ENCODE measurements at places on chromosomes 1 and 21. TPM values are rescaled to one million over a fixed set of nuclear protein-coding genes. Genes with fewer than 3 reads are reported as not detected.
A peak's percentile ranks its signal among the peaks of the same experiment; 100 is the strongest.

Gene TMPRSS15
- total RNA-seq: not detected

DNA sequence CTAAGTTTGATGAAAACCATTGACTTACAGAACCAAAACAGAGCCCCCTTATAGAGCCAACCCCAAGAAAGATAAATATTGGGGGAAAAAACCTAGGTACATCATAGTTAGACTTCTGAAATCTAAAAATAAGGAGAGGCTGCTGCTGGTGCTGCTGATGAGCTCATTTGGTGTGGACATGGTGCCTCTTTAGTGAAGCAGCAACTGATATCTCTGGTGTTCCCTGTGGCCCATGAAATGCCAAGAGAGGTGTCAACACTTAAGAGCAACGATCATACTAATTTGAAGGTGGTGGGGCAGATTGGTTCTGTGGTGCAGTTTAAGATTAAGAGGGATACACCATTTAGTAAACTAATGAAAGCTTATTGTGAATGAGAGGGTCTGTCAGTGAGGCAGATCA lies 35.9 kb downstream of the ST3GAL3 start:
- H3K36me3 ChIP-seq: peaks cover 11% of the 10 kb centered on the region
- H3K4me3 ChIP-seq: no peak overlapping the region
- H3K27me3 ChIP-seq: no peaks in the 10 kb centered on the region
- no peak overlapping the region for H3K27ac ChIP-seq

GRCh38 chr1:150320667-150320978 lies 710 bp upstream of the PRPF3 start:
- peak overlapping the region; percentile 99 for H3K4me3 ChIP-seq
- no peaks in the 10 kb centered on the region for H3K27me3 ChIP-seq
- no peak for DNase-seq
- peak overlapping the region; percentile 92 for H3K27ac ChIP-seq

GRCh38 chr1:210482945-210483617 lies 154.4 kb downstream of the HHAT start:
- H3K4me3 ChIP-seq: no peak overlapping the region
- no peaks in the 10 kb centered on the region for H3K36me3 ChIP-seq
- H3K27me3 ChIP-seq: peaks cover 2% of the 10 kb centered on the region
- H3K27ac ChIP-seq: no peak overlapping the region

GRCh38 chr1:234597894-234598293 lies 12.1 kb downstream of the IRF2BP2 start:
- H3K4me3 ChIP-seq: no peak overlapping the region
- peaks cover 2% of the 10 kb centered on the region for H3K27me3 ChIP-seq
- peaks cover 41% of the 10 kb centered on the region for H3K4me1 ChIP-seq
- no peak for DNase-seq
- H3K36me3 ChIP-seq: peaks cover 5% of the 10 kb centered on the region
- H3K27ac ChIP-seq: no peak overlapping the region

Gene CD1B
- total RNA-seq: not detected

GRCh38 chr1:212982430-212983152 lies 32.2 kb downstream of the VASH2 start:
- H3K36me3 ChIP-seq: no peaks in the 10 kb centered on the region
- H3K4me1 ChIP-seq: peaks cover 6% of the 10 kb centered on the region
- no peak for DNase-seq
- no peak overlapping the region for H3K4me3 ChIP-seq
- no peak overlapping the region for H3K27ac ChIP-seq

DNA sequence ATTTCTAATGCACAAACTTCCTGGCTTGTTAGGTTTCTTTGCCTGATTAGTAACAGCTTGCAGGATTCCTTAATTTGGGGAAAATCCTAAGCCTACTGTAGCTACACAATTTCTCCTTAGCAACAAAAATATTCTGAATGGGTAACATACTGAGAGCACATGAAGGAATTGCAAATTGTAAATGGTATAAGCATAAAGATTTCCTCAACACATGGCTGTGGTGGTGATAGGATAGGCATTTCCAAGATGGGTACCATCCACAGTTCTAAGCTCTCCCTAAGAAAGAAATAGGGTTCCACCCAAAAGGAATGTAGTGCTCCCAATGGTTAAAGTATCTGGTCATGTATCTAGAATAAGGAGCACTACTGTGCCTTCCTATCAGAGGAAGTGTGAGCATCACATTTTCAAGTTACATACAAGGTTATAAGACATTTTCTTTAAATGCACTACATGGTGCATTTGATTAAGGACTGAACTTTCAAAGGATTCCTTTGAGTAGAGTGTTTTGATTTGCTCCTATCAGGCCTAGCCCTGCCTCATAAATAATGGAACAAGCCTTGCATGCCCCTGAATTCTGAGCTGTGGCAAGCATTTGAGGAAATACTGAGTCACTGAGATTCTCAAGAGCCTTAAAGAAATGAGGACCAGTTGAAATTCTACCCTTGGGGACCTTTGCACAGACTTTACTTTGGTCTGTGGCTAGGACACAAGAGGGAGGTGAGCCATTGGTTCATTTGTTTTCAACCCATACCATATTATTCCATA lies 286.4 kb downstream of the PTBP2 start:
- H3K36me3 ChIP-seq: no peaks in the 10 kb centered on the region
- no peak overlapping the region for H3K27ac ChIP-seq
- H3K27me3 ChIP-seq: peaks cover 1% of the 10 kb centered on the region

Gene TDRD5
- total RNA-seq: not detected

DNA sequence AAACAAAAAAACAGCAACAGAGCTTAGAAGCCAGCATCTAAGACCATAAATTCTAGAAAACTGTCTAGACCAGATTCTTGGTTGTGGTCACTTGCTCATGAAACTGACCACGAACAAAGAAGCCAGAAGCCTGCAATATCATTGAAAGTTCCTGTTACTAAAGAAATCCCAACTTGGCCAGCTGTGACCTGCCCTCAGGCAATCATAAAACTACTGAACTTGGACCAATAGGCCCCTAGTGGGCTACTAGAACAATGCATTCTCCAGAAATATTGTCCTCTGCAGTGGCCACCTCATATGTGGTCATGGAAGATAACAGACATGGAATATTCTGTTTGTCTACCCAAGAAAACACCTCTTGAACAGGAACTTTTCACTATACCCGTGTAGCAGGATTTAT lies 87.7 kb downstream of the SPATA17 start:
- H3K4me1 ChIP-seq: no peaks in the 10 kb centered on the region
- no peak overlapping the region for H3K4me3 ChIP-seq
- DNase-seq: no peak
- H3K36me3 ChIP-seq: no peaks in the 10 kb centered on the region
- H3K27ac ChIP-seq: no peak overlapping the region

Gene PLEKHO1
- total RNA-seq: 34.9 TPM

Gene ZNF593
- 52.4 TPM for total RNA-seq

- peak overlapping the region; percentile 28 for H3K4me3 ChIP-seq
- peak overlapping the region; percentile 74 for H3K27ac ChIP-seq
- peaks cover 69% of the 10 kb centered on the region for H3K4me1 ChIP-seq
- H3K27me3 ChIP-seq: no peaks in the 10 kb centered on the region
- H3K36me3 ChIP-seq: peaks cover 13% of the 10 kb centered on the region
- DNase-seq: peak; percentile 92
Observed at GRCh38 chr21:29217818-29218291, 80.9 kb upstream of the BACH1 start.

DNA sequence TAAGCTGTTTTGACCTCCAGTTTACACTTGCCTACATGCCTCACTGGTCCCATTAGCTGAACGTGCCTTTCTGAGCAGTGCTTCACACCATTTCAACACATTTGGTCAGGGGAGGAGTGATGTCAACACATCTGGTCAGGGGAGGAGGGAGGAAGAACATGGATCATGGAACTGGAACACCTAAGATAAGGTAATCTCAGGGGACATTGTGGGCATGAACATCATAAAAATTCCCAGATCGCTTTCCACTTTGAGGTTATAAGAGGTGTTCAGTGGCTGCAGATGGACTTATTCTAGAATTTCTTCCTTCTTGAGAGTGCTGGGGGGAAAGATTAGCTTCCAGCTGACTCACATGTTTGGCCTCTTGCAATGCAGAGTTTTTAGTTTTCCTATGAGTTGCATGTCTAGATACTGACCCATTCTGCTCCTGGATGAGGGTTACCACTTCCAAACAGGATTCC lies 2.0 kb downstream of the QSOX1 start:
- peak; percentile 77 for DNase-seq
- peaks cover 33% of the 10 kb centered on the region for H3K36me3 ChIP-seq
- H3K27me3 ChIP-seq: no peaks in the 10 kb centered on the region
- peaks cover 79% of the 10 kb centered on the region for H3K4me1 ChIP-seq
- peak overlapping the region; percentile 82 for H3K27ac ChIP-seq
- peak overlapping the region; percentile 96 for H3K4me3 ChIP-seq

Gene ZBTB18
- 21.5 TPM for total RNA-seq

- H3K27me3 ChIP-seq: peaks cover 5% of the 10 kb centered on the region
- peak overlapping the region; percentile 79 for H3K4me3 ChIP-seq
- H3K36me3 ChIP-seq: no peaks in the 10 kb centered on the region
- H3K27ac ChIP-seq: peak overlapping the region; percentile 79
Observed at GRCh38 chr1:245599371-245600174, 444.8 kb downstream of the KIF26B start.

Gene GSTM1
- total RNA-seq: 14.8 TPM

Gene PCSK9
- total RNA-seq: not detected

DNA sequence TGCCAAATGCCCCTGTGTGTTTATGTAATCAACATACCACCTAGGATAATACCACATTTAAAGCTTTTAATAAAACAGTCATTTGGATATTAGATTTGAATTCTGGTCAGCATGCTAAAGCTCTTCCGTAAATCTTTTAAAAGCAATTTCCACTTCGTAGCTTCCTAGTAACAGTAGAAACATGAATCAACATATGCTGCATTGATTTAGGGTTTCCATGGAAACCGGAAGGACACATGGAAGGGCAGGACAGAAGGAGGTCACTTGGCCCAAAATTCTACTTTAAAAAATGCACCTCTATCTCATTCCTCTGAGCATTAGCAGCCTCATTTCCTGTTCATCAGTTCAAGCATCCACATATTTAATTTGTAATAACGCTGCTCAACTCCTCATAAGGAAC lies 8.1 kb downstream of the RGS8 start:
- no peak for DNase-seq
- H3K36me3 ChIP-seq: no peaks in the 10 kb centered on the region
- no peak overlapping the region for H3K4me3 ChIP-seq
- no peak overlapping the region for H3K27ac ChIP-seq

DNA sequence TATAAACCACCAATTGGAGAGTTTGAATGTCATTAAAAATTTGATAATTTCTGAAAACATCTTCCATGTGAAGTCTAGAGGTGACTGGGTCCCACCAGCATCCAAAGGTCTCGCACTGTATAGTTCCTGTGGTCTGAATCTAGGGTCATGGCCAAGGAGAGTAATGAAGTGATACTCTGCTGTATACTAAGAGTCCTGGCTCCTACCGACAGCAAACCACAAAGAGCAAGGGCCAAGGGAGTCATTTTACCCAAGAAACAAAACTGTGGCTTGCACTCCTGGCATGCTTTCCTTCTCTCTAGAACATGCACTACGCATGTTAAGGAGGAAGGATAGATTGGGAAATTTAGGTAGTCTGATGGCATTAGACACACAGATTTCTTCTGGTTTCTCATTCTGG lies 115.6 kb downstream of the BRINP2 start:
- H3K27ac ChIP-seq: no peak overlapping the region
- H3K4me1 ChIP-seq: no peaks in the 10 kb centered on the region
- no peak overlapping the region for H3K4me3 ChIP-seq
- no peak for DNase-seq
- no peaks in the 10 kb centered on the region for H3K27me3 ChIP-seq
- H3K36me3 ChIP-seq: no peaks in the 10 kb centered on the region

Gene INKA2
- 3.5 TPM for total RNA-seq

- H3K36me3 ChIP-seq: peaks cover 21% of the 10 kb centered on the region
- H3K27me3 ChIP-seq: peaks cover 1% of the 10 kb centered on the region
- no peak overlapping the region for H3K4me3 ChIP-seq
- DNase-seq: no peak
Observed at GRCh38 chr1:240800291-240800690, 188.3 kb upstream of the GREM2 start.

Gene HES2
- not detected for total RNA-seq

DNA sequence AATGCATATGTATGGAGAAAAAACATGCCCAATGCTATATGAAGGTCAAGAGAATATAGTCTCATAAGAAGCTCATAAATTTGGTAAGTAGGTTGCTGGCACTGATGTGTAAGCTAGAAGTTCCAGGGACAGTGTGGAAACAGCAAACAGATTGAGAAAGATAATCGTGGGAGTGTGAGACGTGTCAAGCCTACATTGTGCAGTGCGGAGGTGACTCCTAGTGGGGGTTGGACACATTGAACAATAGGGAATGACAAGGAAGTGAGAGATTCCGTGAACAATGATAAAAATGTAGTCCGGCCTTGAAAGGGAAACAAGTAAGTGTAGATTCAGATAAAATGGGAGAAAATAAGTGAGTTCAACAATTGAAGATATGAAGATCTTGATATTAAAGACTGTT lies 788.4 kb upstream of the PRMT6 start:
- H3K4me3 ChIP-seq: no peak overlapping the region
- H3K27me3 ChIP-seq: peaks cover 2% of the 10 kb centered on the region
- H3K36me3 ChIP-seq: no peaks in the 10 kb centered on the region
- H3K4me1 ChIP-seq: no peaks in the 10 kb centered on the region
- no peak for DNase-seq

Gene RGSL1
- not detected for total RNA-seq

- H3K27me3 ChIP-seq: peaks cover 2% of the 10 kb centered on the region
- H3K27ac ChIP-seq: no peak overlapping the region
- no peaks in the 10 kb centered on the region for H3K36me3 ChIP-seq
- no peak overlapping the region for H3K4me3 ChIP-seq
- DNase-seq: no peak
- H3K4me1 ChIP-seq: peaks cover 5% of the 10 kb centered on the region
Observed at GRCh38 chr1:10639775-10640578, 156.5 kb downstream of the CASZ1 start.

GRCh38 chr1:241773991-241774390 lies 74.0 kb upstream of the EXO1 start:
- no peak for DNase-seq
- no peak overlapping the region for H3K4me3 ChIP-seq
- no peak overlapping the region for H3K27ac ChIP-seq
- H3K4me1 ChIP-seq: no peaks in the 10 kb centered on the region

DNA sequence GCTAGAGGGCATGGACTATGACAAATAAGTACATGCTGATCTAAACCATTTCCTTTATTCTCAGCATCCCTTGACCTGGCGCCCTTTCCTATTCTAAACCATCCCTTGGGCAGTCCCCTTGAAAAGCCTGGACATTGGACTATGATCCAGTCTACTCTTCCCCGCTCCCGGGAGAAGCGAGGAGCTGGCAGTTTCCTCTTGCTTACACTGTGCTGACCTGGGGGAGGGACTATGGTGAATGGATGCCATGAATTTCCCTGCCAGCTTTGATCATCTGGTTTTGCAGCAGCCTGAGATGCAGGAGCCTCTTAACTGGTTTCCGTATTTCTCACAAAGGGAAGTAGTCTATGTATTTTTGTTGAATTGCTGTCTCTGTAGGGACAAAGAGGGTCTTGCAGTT lies 121.7 kb downstream of the KIF26B start:
- H3K27ac ChIP-seq: no peak overlapping the region
- H3K27me3 ChIP-seq: no peaks in the 10 kb centered on the region
- H3K36me3 ChIP-seq: no peaks in the 10 kb centered on the region
- no peak overlapping the region for H3K4me3 ChIP-seq

Gene AMPD1
- not detected for total RNA-seq

- peak overlapping the region; percentile 13 for H3K4me3 ChIP-seq
- no peaks in the 10 kb centered on the region for H3K27me3 ChIP-seq
- peaks cover 20% of the 10 kb centered on the region for H3K36me3 ChIP-seq
- peak; percentile 95 for DNase-seq
- H3K27ac ChIP-seq: peak overlapping the region; percentile 71
- peaks cover 57% of the 10 kb centered on the region for H3K4me1 ChIP-seq
Observed at GRCh38 chr1:246005067-246005466, 502.0 kb downstream of the SMYD3 start.

- no peak overlapping the region for H3K27ac ChIP-seq
- DNase-seq: no peak
- peaks cover 6% of the 10 kb centered on the region for H3K4me1 ChIP-seq
- H3K4me3 ChIP-seq: no peak overlapping the region
- H3K27me3 ChIP-seq: peaks cover 5% of the 10 kb centered on the region
Observed at GRCh38 chr1:199954699-199955098, 72.8 kb upstream of the NR5A2 start.

All from HFFc6 (cell line).